SK-N-SH treated with all-trans-retinoic acid at 6 μM for 48 hours (cell line): ENCODE measurements at places on chromosomes 5 and 9.

- no peak for ATAC-seq
These were observed 33.0 kb downstream of the ERGIC1 start for GRCh38 chr5:172866802-172867748.

DNA sequence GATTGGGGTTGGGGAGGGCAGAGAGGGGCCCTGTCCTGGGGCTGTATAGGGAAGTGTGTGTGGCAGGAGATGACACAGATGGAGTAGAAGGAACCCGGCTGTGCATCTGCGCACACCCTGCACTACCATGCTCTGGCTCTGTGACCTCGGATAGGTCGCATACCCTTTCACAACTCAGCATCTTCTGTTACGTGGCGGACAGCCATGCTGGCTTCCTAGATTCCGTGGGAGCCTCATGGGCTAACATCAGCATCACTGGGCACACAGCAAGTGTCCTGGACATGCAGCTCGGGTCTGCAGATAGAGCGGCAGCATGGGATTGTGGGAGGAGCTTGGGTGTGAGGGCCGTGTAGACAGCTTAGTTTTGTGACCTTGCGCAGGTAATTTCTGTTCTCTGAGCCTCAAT is 9.2 kb downstream of the ARPC5L start:
- ATAC-seq, result no peak

- ATAC-seq, result no peak
These were observed 79.9 kb upstream of the NEURL1B start for GRCh38 chr5:172561151-172561550.

DNA sequence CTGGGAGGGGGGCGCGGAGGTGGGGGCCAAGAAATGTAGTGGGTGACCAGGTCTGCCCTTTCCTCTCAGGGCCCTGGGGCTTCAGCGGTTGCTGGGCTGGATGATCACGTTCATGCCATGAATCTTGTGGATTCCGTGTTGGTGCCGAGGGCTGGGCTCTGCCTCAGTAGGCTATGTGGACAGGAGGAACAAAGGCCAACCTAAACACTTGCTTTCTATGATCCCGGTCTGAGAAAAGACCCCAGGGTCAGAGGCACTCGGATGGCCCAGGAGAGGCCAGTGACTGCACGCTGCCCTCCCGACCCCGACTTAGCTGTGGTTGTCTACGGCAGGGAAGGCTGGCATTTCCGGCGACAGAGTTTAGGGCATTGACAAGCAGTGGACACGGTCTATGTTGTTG is 26.6 kb downstream of the PHF2 start:
- ATAC-seq, result no peak

DNA sequence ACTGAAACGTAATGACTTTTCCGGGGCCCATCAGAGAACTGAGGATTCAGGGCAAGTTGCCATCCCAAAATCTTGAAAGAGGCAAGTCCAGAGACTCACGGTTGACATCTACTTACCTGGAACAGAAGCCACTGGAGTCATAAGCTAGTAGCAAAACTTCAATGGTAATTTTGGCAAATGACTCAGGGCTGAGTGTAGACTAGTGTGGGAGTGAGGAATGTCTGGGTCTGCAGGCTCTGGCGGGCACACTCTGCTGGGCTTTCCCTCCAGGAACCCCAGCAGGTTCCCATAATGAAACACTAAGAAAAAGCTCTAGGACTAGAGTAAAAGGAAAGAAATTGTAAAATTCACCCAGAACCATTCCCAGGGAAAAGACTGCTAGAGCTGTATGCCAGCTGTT is 122.9 kb upstream of the NFIL3 start:
- ATAC-seq, result no peak

DNA sequence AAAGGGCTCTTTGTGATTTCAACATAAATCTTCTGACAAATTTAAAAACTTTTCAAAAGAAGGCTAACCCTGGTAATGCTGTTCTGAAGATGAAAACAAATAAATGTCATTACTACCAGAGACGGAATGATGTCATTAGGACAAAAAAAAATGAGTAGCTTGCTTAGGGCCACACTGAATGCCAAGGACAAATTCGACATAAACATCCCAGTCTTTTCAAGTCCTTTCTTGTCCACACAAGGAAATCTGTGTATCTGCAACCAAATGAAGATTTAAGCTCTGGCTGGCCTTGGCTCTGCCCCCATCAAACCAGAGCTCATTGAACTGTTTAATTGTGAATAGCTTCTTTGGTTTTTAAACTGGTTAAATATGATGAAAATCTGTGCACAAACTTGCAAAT is 592.7 kb downstream of the TLE1 start:
- no peak for ATAC-seq

- ATAC-seq, result no peak
These were observed 7.5 kb downstream of the SERINC5 start for GRCh38 chr5:80248378-80248777.

- ATAC-seq, result no peak
These were observed 402.3 kb downstream of the DEPDC1B start for GRCh38 chr5:60297658-60298057.

- ATAC-seq, result no peak
These were observed 153.6 kb downstream of the DRD1 start for GRCh38 chr5:175290379-175290778.

DNA sequence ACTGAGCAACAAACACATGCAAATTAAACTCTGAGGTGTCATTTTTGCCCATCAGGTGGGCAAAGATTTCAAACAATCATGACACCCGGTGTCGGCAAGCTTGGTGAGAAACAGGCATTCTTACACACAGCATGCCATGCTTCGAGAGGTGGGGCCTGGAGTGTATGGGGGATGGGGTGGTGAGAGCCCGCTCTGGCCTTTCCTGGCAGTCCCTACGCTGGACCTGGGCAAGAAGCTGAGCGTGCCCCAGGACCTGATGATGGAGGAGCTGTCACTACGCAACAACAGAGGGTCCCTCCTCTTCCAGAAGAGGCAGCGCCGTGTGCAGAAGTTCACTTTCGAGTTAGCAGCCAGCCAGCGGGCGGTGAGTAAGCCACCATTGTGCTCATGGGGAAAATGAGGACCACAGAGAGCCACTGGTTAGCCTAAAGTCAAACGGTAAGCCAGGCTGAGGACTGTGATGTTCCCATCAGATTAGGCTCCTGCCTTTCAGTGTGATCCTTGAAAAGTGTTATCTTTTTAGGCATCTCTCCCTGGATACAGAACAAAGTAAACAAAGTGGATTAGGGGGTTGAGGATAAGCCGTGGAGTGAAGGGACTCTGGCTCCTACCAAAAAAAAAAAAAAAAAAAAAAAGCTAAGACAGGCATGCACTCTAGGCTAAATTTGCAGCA is 9.4 kb downstream of the MYOZ3 start:
- no peak for ATAC-seq

- no peak for ATAC-seq
These were observed 3.4 kb downstream of the NOTCH1 start for GRCh38 chr9:136542241-136543040.

- ATAC-seq, result no peak
These were observed 72.9 kb downstream of the PSMB7 start for GRCh38 chr9:124342402-124342775.

- no peak for ATAC-seq
These were observed 16.6 kb downstream of the HK3 start for GRCh38 chr5:176882567-176882903.

GRCh38 chr5:6818594-6819511 is 105.6 kb downstream of the TENT4A start:
- no peak for ATAC-seq

DNA sequence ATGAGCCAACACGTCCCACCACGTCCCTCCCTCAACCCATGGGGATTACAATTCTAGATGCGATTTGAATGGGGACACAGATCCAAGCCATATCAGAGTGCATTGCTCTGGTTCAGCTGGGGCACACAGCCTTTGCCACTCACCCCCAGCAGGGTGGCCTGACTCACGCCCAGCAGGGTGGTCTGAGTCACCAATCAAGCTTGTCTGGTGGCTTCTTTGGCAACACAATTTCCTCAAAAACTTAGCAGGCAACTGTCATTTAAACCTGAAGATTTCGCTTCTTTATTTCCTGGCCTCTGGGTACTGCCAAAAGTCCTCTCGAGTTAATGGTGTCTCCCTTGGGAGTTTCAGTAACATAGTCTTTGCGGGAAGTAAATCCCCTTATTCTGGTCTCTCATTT is 16.3 kb upstream of the SEMA5A start:
- ATAC-seq, result no peak

GRCh38 chr9:97980479-97980803 is 2.7 kb upstream of the ANP32B start:
- ATAC-seq, result no peak

DNA sequence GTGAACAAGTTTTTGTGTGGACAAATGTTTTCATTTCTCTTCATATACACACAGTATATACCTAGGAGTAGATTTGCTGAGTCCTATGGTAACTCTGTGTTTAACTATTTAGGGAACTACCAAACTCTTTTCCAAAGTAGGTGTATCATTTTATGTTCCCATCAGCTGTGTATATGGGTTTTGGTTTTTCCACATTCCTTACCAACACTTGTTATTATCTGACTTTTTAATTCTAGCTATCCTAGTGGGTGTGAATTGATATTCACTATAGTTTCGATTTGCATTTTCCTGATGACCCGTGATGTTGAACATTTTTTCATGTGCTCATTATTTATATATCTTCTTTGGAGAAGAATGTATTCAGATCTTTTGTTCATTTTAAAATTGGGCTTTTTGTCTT is 3.7 kb downstream of the RGS3 start:
- ATAC-seq, result no peak

GRCh38 chr5:142829801-142830220 is 59.6 kb downstream of the ARHGAP26 start:
- ATAC-seq, result no peak

DNA sequence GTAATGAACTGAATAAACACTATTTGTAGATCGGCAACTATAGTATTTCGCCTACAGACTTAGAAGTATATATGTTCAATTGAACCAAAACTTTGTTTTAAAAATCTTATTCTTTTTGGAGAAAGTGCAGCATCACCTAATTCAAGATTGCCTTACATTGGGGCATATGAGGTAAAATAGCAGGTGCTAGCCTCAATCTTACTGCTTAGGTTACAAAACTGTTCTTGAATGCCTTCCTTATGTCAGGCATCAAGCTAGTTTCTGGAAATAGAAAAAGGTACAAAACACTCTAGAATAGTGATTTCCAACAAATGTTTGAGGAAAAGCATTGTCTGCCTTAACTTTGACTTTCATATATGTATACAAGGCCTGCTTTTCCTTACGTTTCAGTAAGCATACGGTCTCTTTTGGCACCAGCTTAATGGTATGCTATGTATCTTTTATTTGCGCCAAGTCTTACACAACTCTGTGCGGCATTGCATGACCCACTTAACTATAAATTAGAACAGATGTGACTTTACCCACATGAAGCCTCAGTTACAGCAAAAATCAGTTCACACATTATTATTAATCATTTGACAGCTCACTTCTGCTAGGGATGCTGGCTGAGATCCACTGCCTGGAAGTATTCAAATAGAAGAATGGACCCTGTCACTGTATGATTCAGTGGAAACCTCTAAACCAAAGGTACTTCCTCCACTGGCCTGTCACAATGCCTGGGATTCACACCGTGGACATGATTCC is 174.1 kb downstream of the PRELID2 start:
- peak; percentile 77 for ATAC-seq

DNA sequence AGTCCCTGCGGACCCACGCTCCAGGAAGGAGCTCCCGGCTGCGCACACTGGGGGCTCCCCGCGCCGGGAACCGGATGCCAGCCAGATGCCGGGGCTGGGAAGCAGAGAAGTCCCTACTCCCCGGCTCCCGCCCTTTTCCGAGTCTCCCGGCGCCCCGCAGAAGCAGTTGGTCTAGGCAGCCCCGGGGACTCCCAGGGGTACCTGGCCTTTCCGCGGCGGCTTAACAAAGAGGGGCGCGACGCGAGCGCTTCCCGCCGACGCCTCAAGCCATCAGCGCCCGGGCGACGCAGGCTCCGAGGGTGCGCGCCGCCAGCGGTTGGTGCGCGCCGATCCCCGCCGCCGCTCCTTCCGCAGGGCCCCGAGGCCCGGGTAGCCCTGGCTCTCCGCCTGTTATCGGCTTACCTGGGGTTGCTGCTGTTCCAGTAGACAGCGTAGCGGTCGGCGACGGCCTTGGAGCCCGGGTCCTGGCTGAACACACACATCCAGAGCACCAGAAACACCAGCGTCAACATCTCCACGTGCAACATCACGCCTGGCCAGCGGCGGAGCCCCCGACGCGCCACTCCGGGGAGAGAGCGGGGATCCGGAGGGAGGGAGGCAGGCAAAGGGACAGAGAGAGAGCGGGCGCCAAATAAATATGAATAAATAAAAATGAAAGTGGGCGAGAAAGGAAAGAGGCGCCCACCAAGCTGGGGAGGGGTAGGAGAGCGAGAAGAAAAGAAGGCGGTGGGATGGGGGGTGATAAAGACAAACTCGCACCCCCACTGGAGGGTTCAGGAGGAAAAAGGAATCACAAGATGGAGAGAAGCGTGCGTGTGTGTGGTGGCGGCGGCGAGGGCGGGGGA is 428 bp downstream of the EFNA5 start:
- peak; percentile 4; the same call in 2 of the 3 replicates for ATAC-seq

- no peak for ATAC-seq
These were observed 189.6 kb upstream of the SEMA6A start for GRCh38 chr5:116763987-116764866.

GRCh38 chr5:89534331-89534730 is 651.3 kb upstream of the MEF2C start:
- ATAC-seq, result no peak

DNA sequence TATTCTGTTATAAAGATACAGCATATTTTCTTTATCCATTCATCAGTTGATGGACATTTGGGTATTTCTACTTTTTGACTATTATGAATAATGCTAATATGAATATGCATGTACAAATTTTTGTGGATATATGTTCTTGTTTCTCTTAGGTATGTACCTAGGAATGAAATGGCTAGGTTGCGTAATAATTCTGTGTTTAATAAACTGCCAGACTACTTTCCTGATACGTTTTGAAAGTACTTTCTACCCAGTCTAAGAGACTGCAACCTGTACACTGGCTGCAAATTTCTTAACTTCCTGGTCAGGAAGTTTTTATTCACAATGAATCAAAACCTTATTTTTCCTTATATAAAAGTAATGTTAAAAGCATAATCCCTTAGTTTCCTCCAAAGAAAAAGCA is 93.9 kb upstream of the STARD4 start:
- ATAC-seq, result no peak

DNA sequence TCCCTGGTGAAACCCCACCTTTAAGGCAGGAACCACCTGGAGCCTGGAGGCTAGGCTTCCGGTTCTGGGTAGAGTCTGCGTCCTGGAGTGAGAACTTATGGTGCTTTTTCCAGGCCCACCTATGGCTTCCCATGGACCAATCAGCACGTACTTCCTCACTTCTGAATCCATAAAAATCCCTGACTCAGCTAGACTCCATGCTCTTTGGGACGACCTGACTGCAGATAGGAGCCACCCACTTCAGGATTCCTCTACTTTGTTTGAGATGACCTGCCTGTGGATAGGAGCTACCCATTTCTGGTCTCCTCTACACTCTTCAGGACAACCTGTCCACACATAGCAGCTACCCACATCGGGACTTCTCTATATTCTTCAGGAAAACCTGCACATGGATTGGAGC is 168.8 kb upstream of the IRX2 start:
- no peak for ATAC-seq

DNA sequence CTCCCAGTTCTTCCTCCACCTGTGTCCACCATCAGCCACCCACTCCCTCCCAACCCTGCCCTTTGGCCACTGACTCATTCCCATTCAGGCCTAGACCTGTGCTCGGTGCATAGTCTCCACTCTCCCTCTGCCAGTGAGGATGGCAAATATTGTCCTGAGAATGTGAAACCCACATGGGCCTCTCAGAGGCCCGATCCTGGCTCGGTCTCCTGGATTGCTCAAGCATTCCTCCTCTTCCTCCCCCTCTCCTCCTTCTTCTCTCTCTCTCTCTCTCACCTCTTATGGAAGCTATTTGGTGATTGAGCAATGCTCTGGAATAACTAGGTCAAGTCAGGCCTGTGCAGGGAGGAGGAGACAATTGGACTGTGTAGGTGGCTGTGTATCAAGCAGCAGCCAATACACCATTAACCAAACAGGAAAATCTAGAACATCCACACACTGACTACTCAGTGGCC is 99.9 kb downstream of the KLF4 start:
- no peak for ATAC-seq
